Stomach (tissue), 19 donors: ENCODE measurements at places on chromosomes 7 and 10. TPM values are rescaled to one million over a fixed set of nuclear protein-coding genes. Genes with fewer than 3 reads are reported as not detected.

ELN gene
- 75.4 TPM for total RNA-seq

AKR1C8 gene
- total RNA-seq = not detected

CPVL gene
- total RNA-seq = not detected

CYP2E1 gene
- total RNA-seq = 19.9 TPM

DPP6 gene
- 9.2 TPM for total RNA-seq

ANKRD26 gene
- 3.8 TPM for total RNA-seq

MLXIPL gene
- 16.1 TPM for total RNA-seq

RSPH10B gene
- total RNA-seq = not detected

PHYHIPL gene
- 0.29 TPM for total RNA-seq

PON1 gene
- total RNA-seq = not detected

POLD2 gene
- total RNA-seq = 47.3 TPM

WASHC2A gene
- total RNA-seq = 47.8 TPM

DYNC1I1 gene
- total RNA-seq = 34.2 TPM

NFKB2 gene
- total RNA-seq = 44.9 TPM

GRCh38 chr7:33806298-33807154, 98.8 kb upstream of the BMPER start:
- peak; percentile 56 for DNase-seq

- DNase-seq = no peak
Measured at GRCh38 chr7:150666412-150666811, 19.1 kb upstream of the GIMAP2 start.

DNA sequence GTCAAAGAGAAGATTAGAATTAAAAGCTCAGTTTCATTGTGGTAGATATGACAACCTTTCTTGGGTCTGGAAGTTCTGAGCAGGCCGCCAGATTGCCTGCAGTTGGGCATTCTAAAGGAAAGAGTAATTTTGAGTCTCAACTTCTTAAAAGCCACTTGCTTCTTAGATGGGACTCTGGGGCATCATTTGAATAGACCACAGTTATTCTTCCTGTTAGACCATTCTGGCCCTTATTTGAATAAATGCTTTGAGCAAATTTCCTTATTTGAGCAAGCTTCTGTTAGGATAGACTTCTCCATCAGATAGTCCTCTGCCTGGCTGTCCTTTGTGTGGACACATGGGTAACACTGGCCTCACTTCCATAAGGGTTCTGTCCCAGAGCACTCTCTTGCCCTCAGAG, 40.2 kb downstream of the SND1 start:
- no peak for DNase-seq

DNA sequence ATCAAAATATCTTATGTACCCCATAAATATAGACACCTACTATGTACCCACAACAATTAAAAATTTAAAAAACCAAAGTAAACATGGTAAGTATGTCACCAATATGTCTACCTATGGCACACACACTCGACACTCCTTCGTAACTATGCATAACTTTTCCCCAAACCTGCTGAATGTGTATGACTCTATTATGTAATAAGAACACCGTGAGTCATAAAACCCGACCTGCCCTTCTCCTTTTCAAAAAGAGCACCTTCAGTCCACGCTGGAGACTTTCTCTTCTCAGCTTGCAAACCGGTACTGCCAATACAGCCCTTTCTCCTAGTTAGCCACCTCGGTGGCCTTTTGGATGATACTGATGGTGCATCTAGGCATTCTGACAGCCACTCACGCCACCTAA, 186.3 kb downstream of the PRPF18 start:
- no peak for DNase-seq

DNA sequence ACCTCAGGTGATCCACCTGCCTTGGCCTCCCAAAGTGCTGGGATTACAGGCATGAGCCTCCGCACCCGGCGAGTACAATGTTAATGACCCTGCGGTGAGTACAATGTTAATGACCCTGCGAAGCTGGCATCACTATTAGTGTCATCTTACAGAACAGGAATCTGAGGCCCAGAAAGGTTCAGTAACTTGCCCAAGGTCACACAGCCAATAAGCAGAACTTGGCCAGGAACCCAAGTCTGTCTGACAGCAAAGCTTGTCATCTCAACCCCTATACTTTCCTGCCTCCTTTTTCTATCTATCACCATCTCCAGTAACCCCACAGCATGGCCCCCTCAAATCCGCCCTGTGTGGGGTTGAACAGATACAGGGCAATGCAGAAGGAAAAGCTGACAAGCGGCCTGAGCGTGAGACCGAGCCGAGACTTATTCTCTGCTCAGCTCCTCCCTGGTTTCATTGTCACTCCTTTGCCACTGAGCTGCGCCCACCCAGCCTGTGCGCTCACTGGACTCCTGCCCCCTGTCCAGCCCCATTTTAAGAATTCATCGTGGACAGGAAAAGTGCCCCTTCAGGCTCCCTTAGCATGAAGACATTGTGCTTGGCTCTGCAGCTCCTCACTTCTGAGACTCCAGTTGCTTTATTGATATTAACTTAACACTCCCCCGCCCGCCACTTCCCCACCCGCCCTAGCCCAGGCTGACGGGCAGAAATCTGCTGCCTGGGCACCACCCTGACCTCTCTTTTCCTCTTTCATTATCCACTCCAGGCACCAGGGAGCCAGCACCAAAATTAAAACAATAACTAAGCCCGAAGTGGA, 58.1 kb upstream of the LBX1 start:
- DNase-seq = no peak

DNA sequence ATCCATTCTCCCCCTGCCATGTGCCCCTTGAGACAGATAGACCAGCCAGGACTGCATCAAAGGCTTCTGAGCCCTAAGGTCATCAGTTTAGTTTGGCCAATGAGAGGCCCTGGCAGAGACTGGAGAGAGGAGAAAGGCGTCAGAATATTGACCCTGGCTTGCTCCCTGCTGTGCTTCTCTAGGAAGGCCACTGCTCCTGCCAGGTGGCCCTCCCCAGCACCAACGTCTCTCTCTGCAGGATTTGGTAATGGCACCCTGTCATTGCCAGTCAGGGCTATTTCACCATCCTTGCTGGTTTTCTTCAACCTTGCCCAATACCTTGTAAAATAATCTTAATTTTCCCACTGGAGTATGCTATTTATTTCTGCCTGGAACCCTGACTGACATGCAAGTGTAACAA, 38.8 kb upstream of the ZRANB1 start:
- DNase-seq = no peak

GRCh38 chr10:124449170-124450011, 444 bp downstream of the NKX1-2 start:
- DNase-seq = no peak

DNA sequence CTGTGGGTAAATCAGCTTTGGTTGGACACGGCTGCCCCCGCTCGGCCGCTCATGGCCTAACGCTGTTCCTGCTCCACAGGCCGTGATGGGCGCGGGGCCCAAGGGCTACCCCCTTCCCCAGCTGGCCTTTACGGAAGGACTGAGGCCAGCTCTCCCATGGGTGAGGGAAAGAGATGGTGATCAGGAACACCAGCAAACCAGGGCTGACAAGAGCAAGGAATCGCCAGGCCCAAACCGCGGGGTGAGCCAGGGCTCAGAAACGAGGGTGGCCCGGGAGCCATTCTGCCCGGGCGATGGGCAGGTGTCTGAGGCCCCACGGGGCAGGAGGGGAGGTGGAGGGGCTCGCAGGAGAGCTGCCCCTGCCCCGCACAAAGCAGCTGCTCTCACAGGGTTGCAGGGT, 26.6 kb downstream of the GPER1 start:
- DNase-seq = no peak

GRCh38 chr10:51960494-51960895, 261.1 kb upstream of the CSTF2T start:
- DNase-seq = peak; percentile 80

DNA sequence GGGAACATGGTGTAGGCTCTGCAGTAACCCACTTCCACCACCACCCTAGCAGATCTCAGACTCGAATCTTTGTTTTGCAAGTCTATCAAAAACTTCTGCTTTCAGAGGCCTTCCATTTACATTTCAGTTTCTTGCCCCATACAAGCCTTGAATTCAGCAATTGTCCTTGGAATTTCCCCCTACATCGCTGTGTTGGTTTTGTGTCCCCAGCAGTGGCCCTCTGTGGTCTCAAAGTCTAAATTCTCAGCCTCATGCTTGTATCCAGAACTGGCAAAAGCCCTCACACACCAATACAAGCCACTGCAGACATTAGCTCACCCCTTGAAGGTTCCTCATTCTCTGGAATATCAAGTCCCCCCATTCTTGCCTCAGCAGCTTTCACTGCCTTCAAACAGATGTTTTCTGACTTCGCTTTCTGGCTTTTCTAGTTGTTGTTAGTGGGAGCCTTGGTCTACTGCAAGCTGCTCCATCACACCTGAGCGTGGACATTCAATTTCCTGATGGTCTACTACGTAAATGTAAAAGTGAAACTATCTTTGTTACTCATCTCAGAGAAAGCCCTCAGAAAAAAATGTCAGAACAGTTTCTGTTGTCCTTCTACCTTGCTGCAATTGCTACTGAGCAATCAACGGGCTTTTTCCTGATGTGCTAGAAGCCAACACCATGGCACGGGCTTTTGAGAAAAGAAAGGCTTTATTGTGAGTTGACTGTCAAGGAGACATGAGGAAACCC, 1.8 kb upstream of the NUB1 start:
- no peak for DNase-seq

- no peak for DNase-seq
Measured at GRCh38 chr10:10366836-10367235, 650.8 kb upstream of the CELF2 start.

DNA sequence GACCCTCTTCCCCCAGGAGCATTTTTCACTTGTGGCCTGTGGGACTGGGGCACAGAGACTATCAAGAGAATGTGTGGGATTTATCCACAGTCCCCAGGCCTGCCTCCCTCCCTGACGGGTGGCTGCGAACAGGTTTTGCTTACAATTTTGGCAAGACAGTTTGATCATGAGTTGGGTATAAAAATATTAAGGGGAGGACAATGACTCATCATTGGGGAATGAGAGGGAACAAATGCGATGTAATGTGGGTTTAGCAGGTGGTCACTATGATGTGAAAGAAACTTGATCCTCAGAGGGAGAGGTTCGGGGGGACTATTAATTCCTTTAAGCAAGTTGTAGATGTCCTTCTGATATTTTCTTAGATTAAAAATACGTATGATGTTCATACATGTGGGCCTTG, 52.2 kb downstream of the EMX2 start:
- no peak for DNase-seq

DNA sequence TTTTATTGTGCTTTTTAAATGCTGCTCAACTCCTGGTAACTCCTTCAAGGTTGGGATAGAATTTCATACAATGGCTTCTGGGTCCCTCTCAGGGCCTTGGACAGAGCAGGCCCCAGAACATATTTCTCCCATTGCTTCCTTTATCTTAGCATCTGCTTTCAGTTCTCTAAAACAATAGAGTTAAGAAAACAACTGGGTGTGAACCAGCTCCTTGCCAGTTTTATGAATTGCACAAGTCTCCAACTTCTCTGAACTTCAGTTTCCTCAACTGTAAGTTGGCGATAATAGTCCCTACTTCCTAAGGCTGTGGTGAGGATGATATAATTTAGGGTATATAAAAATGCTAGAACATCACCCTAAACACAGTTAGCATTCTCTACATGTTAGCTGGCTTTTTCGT, 77.0 kb upstream of the INHBA start:
- no peak for DNase-seq

DNA sequence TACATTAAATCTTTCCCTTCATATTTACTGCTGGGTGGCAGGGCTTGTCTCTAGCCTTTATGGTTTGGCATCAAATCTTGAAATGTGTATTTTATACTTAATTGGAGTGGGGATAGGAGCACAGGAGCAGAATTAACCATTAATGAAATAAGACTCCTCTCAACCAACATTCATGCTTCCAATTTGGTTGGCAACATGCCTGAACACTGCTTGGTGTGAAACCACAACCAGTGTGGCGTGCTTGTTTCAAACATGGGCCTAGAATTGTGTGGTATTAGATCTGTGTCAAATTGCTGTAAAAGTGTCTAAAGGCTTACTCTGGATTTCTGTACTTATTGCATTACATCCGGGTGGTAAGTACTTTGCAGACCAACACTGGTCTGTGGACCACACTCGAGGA, 25.1 kb upstream of the VPS41 start:
- DNase-seq = no peak

DNA sequence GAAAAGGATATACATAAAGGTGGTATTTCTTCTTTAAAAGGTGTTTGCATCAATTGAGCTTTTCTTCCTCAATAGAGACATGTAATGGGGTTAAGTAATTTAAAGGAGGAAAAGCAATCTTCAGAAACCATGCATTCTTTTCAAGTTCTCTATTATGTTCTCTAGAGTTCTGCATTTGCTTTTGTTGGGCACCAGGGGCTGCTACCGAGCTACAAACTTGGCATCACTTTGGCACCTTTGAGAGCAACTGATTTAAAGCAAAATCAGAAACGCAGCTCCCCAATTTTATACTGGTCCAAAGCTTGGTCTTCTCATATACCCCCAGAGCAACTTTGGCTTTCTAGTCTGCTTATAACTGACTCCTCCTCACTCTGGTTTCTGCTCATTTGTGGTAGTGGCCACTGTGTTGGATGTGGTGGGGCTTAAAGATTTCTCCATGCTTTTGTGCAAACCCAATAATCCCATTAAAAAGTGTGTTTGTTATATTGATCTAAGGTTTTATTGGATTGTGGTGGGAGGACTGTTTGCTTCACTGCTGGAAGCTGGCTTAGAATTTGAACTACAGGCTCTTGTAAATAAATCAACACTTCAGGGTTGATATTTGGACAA, 712.1 kb downstream of the PHTF2 start:
- DNase-seq = peak; percentile 73

- no peak for DNase-seq
Measured at GRCh38 chr7:753190-753589, 26.1 kb upstream of the PRKAR1B start.

- DNase-seq = no peak
Measured at GRCh38 chr10:1320739-1321320, 264.6 kb downstream of the WDR37 start.

- no peak for DNase-seq
Measured at GRCh38 chr10:102923601-102924000, 5.5 kb downstream of the CNNM2 start.

- DNase-seq = no peak
Measured at GRCh38 chr7:146094356-146094755, 22.2 kb upstream of the CNTNAP2 start.

DNA sequence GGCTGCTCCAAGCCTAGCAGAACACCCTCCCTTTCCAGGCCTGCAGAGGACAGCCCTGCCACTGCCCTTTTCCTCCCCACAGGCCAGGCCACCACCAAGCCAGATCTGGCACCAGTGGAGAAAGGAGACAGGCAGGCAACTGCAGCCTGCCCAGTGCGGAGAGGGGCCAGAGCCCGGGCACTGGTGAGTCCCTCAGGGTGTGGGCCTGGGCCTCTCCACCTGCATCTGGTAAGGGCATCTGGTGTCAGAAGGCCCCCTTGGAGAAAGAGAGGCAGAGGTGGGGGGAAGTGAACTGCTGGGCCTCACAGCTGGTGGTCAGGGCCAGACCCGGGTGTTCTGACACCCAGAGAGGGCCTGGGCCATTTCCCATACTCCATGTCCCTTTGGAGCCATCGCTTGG, 27.9 kb downstream of the ZNF783 start:
- no peak for DNase-seq

- DNase-seq = no peak
Measured at GRCh38 chr7:42913591-42913990, 1.7 kb upstream of the C7orf25 start.

GRCh38 chr7:50603287-50603686, 38.1 kb upstream of the DDC start:
- DNase-seq = no peak
